ENCODE measurements at places on chromosomes 3 and 15. TPM values are rescaled to one million over a fixed set of nuclear protein-coding genes. Genes with fewer than 3 reads are reported as not detected.

Gene GOLGA6L7
- total RNA-seq = not detected

Gene DPPA2
- not detected for total RNA-seq

Gene KNG1
- total RNA-seq = not detected

Gene PTH1R
- total RNA-seq = 0.20 TPM

Gene TM4SF18
- 0.07 TPM for total RNA-seq

Gene PROK2
- total RNA-seq = not detected

Gene SPINK8
- not detected for total RNA-seq

Data from smooth muscle cell of the pulmonary artery (primary cell).